ENCODE measurements at places on chromosomes 12 and 14.

DNA sequence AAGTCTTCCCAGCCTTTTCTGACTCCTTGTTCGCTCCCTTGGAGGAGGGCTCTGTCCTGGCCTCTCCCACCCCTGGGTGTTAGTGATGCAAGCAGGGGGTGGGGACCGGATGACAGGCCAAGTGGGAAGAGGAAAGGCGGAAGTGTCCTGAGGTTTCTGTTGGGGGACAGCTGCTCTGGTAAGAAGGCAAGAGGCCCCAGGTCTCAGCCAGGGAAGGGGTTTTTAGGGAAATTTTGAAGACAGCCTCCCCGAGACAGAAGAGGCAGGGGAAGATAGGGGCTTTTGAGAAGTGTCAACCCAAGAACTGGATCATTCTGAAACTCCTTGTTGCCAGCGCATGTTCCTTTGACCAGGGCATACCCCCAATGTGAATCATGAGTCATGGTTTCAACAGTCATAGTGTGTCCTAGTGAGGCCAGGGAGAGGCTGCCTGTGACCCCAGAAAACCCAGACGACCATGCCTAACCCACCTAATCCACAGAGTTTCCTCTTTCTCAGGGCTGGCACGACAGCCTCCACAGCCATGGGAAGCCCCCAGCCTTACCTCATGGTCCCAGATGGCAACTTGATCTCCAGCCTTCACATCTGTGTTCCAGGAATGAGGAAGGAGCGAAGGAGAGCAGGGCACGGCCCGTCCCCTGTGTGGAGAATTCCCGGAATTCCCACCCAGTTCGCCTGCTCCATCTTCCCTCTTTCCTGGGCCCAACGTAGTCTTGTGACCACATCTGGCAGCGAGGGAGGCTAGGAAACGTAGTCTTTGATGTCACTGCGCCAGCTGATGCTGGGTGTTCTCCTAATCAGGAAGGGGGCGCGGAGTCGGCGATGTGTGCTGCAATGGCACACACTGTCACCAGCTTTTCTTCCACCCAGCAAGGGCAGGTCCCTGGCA is 4.9 kb upstream of the GPR132 start:
- DNase-seq: no peak

GRCh38 chr12:82383930-82384552 is 25.7 kb downstream of the METTL25 start:
- no peak for DNase-seq

DNA sequence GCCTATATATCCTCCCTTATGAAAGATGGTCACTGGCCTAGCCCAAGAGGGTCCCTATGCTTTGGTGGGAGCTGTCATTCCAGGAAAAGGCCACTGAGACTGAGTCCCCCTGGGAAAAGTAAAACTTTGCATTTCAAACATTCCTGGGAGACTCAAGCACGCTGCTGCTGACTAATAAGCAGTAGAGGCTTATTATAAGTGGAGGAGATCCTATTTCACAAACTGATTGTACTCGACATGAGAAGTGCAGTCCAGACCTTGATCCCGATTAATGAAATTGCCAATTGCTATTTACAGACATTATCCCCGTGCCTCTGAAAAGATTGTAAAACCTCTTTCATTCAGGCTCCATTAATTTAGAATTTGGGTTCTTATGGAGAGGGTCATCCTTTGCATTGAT is 96.6 kb downstream of the EMP1 start:
- no peak for DNase-seq

DNA sequence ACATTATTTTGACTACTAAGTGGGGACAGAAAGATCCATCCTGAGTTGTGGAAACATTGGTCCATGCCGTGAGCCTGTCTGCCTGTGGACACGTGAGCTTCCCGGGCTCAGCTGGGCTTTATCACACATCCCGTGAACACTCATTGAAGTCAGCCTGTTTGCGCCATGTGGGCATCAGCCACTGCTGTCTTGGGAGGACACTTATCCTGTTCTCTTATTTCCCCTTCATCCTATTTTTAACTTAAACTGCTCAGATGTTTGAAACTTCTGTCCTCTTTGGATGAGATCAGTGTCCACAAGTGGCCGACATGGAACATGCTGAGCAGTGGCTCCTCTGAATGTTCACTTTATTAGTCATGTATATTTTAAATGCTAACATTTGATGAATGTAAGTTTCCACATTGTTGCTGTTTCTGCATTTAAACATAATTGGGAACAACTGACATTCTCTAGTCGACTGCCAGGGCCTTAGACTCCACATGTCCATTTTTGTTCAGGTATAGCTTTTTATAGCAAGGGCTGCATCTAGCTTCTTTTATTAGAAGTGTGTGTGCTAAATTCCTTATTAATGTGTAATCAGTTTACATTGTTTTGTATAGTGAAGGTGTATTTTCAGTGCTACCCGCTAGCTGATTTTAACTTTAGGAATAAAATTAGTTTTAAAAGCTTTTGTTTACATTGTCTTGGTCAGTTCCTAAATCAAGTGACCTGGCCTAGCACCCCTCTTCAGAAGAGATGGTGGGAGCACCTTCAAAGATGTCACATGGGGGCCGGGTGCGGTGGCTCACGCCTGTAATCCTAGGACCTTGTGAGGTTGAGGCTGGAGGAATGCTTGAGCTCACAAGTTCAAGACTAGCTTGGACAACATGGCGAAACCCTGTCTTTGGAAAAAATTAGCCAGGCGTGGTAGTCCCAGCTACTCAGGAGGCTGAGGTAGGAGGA is 24.0 kb downstream of the RNF34 start:
- DNase-seq: no peak

- DNase-seq: no peak
Observed at GRCh38 chr14:70748422-70748821, 60.9 kb downstream of the MAP3K9 start.

DNA sequence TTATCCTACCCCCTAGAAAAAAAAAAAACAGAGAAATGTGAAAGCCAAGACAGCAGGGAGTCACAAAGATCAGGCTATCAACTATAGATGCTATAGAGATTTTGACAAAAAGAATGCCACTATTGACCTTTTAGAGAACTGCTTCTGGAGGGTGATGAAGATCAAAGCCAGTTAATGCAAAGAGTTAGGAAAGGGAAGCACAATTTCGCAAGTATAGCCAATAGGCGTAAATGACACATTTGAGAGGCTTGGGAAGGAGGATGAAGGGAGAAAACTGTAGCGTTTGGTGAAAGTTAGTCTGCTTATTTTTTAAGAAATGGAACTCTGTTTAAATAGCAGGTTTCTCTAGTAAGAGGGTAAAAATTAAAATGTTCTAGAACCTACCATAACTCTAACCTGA is 190.7 kb downstream of the DUSP6 start:
- no peak for DNase-seq

GRCh38 chr12:3042826-3043225 is 34.4 kb upstream of the TSPAN9 start:
- no peak for DNase-seq

GRCh38 chr12:33994857-33995808 is 27.2 kb upstream of the ALG10 start:
- DNase-seq: no peak

DNA sequence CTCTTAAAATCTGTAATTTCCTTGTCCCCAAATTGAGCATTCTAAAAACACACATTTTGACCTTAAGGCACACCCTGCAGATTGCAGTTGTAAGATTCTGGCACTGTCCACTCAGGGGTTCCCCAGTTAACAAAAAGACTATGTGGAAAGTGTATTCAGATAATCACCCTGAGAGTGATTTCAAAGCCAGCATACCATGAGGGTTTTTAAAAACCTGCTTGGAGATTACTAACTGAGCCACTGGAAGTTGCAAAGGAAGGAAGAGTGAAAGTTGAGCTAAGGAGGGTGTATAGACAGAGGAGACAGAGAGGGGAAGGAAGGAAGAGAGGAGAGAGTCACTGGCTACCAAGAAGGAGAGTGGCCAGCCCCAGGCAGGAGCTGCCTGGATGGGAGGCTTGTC is 82.6 kb downstream of the EML1 start:
- DNase-seq: no peak

GRCh38 chr12:65534238-65534841 is 255.9 kb downstream of the MSRB3 start:
- no peak for DNase-seq

DNA sequence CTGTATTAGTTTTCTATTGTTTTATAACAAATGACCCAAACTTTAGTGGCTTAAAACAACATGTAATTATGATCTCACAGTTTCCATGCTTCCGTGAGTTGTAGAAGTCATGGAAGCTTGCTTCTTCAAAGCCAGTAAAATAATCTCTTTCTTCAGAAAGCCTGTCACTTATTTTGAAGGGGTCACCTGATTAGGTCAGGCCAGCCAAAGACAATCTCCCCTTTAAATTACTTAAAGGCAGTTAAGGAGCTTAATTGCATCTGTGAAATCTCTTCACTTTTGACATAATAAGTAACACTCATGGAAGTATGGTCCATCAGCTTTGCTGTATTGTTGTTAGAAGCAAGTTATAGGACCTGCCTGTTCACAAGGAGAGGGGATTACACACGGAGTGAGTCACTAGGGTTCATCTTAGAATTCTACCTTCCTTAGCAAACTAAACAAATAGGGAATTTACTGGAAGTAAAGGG is 89.8 kb downstream of the FAR2 start:
- no peak for DNase-seq

DNA sequence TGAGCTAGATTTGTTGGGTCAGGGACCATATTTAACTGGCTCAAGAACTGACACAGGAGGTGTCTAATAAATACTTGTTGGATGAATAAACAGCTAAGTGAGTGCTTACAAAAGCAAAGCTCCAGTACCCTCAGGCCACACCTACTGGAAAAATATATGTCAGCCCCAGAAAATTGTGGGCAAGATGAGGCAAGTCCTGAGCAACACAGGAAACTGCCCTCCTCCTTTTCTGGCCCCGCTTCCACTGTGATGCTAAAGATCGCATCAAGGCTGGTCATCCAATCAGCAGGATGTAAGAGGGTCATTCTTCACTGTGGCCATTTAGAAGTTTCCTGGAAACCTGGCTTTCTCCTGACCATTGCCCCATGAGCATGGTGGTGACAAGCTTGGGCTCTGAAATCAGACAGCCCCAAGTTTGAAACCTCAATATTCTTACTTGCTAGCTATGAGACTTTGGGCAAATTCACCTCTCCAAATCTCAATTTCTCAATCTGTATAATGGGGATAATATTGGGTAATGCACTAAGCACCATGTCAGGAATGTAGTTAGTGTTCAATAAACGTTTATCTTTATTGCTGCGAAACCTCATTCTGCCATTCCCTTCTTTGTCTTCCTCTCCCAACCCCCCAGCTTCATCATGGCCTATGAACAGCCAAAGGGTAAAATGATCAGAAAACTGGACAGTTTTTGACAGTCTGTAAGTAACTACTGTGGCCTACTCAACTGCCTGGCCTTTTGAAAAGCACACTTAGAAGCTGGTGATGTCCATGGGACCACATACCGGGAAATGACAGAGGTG is 139.3 kb upstream of the PZP start:
- no peak for DNase-seq

GRCh38 chr14:74979442-74980397 is 23.0 kb upstream of the EIF2B2 start:
- no peak for DNase-seq

GRCh38 chr12:2221030-2221621 is 168.3 kb downstream of the CACNA1C start:
- no peak for DNase-seq

- DNase-seq: no peak
Observed at GRCh38 chr14:105026802-105027563, 6.1 kb upstream of the CDCA4 start.

- no peak for DNase-seq
Observed at GRCh38 chr12:91640021-91640420, 457.4 kb upstream of the DCN start.

GRCh38 chr14:35416108-35416750 is 11.7 kb upstream of the NFKBIA start:
- DNase-seq: no peak

GRCh38 chr12:96906498-96906848 is 584 bp upstream of the NEDD1 start:
- DNase-seq: no peak

DNA sequence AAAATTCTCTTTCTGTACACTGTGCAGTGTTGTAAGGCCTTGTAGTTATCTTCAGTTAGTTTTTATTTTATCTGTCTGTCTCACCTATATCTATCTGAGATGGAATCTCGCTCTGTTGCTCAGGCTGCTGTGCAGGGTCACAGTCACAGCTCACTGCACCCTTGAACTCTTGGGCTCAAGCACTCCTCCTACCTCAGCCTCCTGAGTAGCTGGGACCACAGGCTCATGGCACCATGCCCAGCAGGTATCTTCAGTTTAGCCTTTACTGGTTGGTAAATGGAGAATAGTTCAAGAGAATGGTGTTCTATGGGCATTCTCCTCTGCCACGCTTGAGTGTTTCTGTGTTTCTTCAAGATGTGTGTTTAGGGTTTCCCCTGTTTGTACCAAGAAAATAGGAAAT is 13.6 kb downstream of the TULP3 start:
- no peak for DNase-seq

GRCh38 chr12:77847680-77848431 is 17.2 kb downstream of the NAV3 start:
- DNase-seq: no peak

DNA sequence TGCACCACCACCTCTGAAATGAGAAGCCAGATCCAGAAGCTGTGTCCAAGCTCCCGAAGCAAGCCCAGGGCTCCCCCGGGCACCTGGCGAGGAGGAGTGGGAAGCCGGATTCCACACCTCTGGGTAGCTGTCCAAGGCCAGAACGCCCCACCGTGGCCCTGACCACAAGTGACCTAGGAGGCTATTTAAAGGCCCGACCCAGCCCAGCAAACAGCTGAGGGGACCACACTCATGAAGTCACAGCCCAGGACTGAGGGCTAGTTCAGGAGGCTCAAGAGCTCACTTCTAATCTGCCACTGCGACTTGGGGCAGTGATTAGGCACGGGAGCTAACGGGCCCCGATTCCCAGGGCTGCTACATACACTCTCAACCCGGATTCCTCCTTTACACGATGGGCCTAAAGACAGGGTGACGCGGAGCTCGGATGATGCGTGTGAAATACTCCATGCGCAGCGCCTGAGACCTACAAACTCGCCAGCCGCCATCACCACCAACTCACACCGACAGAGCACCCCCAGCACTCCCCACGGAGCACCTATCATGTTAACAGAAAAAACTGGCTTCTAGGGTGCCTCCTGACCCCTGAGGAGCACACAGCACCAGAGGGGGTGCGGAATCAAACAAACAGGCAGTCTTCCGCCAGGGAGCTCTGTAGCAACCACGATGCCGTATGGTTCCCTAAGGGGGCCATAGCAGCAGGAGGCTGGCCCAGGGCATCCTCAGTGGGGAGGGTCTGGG is 84.0 kb upstream of the GPR68 start:
- DNase-seq: no peak

- no peak for DNase-seq
Observed at GRCh38 chr12:40726366-40726765, 34.1 kb downstream of the CNTN1 start.

DNA sequence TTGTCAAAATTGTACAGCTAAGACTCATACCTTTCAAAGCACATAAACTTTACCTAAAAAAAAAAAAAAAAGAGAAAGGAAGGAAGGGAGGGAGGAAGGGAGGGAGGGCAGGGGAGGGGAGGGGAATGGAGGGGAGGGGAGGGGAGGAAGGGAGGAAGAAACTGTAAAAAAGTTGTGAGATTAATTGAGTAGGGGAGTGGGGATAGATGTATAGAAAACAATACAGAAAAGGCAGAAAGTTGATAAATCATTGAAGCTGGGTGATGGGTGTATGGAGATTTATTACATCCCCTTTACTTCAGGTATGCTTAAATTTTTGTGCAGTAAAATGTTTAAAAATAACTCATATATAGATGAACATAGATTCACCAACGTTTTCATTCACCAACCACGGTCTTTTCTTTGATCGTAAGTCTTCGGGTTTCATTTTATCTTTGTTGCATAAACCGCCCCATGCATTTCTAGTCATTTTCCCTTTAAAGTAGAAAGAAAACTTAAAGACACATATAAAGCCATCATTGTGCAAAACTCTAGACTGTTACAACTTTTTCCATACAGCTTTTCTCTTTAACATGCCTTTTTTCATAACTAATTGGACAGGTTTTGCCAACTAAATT is 191.2 kb upstream of the KRR1 start:
- no peak for DNase-seq

Measured in stimulated activated CD4-positive, alpha-beta T cell treated with anti-CD3 and anti-CD28 coated beads, Interleukin-1b, Interleukin-23, amount 100 ng/mL, for 24 hours (primary cell).